Substantia nigra (tissue), 51 donors: ENCODE measurements at places on chromosomes 6 and 20.
A peak's percentile ranks its signal among the peaks of the same experiment; 100 is the strongest.

GRCh38 chr6:166286839-166287271, 21.3 kb downstream of the PRR18 start:
- DNase-seq, result no peak

GRCh38 chr6:150865043-150865405, 478 bp upstream of the MTHFD1L start:
- DNase-seq, result no peak

GRCh38 chr6:125421836-125422235, 120.1 kb upstream of the HDDC2 start:
- DNase-seq, result peak; percentile 44

DNA sequence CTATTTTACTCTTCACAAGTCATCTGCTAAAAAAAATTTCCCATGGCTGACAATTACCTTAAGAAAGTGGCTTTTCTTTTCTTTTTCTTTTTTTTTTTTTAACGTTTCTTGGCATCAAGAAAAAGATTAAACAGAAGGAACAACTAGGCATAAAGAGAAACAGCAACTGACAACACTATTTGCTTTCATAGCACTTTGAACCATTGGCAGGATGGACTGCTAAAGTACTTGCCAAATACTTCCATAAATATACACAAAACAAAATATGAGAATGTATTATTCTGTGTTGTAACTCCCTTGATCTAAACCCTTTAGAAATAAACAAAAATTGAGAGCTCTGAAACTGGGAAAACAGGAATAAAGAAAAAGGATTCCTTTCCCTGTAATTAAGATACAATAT, 20.0 kb upstream of the PLN start:
- DNase-seq, result no peak

- no peak for DNase-seq
These were observed 48.0 kb downstream of the CDH26 start for GRCh38 chr20:60006261-60006660.

DNA sequence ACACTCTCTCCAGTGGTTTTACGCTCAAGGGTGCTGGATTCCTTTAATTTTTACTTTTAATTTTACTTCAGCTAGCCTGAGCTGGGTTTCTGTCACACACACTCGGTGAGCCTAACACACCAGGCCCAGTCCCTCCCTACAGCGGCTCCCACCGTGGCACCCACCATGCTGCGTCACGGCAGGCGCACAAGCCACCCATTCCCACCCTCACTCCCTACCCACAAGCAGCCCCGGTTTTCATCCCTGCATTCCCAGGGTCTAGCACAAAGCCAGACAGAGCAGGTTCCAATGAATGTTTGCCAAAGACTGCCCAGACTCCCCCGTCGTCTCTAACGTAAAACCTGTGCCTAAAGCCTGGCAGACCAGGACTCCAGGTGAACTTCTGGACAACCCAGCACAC, 50.3 kb downstream of the MYH7B start:
- DNase-seq, result no peak

GRCh38 chr6:17867880-17868279, 119.6 kb downstream of the KIF13A start:
- DNase-seq, result no peak

DNA sequence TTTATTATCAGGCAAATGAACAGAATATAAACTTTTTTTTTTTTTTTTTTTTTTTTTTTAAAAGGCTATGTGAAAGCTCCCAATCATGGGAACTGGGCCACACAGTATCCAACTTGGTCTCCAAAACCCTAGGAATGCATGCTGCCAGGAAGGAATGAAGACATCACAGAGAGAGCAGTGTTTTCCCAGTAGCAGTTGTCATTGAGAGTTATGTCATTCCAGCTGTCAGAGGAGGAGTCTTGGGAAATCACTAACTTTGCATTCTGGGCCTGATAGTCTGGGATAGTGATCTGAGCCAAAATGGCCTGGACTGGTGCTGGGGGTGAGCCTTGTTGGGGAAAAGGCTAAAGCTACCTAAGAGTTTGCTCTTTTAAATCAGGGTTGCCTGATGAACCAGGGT, 231.3 kb upstream of the MAP3K7 start:
- no peak for DNase-seq

GRCh38 chr20:20366876-20367574, 879 bp upstream of the INSM1 start:
- no peak for DNase-seq

DNA sequence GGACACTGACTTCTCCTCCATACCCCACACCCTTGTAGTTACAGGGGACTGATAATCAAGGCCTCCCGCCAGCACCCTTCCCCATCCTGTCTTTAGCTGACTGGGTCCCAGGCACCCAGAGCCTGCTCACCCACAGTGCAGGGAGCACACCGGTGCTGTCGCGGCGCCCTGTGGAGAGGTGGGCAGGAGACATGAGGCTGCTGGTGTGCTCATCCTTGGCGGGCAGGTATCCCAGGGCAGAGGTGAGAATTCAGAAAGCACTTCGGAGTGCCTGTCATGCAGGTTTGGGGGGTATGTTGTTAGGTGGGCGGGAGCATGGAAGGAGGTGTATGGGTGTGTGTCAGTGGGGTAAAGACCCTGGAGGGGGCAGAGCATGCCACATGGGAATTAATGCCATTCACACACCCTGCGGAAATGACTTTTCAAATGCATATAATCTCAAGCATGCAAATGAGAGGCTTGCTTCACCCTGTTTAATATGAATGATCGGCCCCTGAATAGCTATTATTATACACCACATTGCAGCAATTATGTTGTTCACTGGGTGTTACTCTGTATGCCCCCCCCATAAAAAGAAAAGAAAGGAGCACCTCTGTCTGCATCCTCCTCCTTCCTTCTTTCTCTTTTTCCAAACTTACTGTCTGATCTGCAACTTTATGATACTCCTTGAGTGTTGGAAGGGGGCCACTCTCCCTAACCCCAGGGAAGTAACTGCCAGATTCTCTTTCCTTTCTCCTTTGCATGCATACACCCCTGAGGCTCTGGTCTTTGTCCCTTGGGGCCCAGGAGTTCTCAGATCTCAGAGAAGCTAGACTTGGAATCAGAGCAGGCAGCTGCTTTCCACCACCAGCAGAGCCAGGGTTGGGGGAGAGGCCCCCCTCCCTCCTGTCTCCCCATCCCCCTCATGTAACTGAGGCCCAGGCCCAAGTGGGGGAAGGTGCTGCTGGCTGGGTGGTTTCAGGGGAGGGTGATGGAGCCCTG, 16.0 kb downstream of the FOXP4 start:
- DNase-seq, result no peak

- no peak for DNase-seq
These were observed 4.3 kb upstream of the DYNLRB1 start for GRCh38 chr20:34511891-34512265.

DNA sequence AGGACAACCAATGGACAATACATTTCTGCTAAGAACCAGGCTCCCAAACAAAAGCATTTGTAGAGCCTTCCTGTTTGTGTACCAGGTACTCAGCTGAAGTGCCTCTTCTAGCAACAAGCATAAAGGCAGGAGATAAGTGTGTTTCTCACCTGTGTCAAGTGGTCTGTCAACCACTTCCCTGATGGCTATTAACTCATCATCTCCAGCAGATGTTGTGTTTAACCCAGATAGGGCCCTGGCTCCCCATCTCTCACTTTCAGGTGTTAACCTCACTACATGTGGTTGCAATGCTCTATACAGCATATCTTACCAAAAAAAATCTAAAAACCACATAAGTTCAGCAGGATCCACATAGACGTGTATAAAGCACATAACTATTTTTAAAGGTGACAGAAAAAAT, 9.6 kb upstream of the IL17A start:
- no peak for DNase-seq

- DNase-seq, result no peak
These were observed 44.9 kb upstream of the SUPT3H start for GRCh38 chr6:45422503-45423110.

GRCh38 chr20:32193996-32194395, 13.5 kb downstream of the PLAGL2 start:
- DNase-seq, result no peak
